ENCODE measurements at places on chromosomes 16 and 17. TPM values are rescaled to one million over a fixed set of nuclear protein-coding genes. Genes with fewer than 3 reads are reported as not detected.

- no peaks in the 10 kb centered on the region for H3K27me3 ChIP-seq
- H3K27ac ChIP-seq = no peak overlapping the region
- no peaks in the 10 kb centered on the region for H3K36me3 ChIP-seq
Measured at GRCh38 chr16:1903220-1903574, 15.0 kb downstream of the HS3ST6 start.

TEX14 gene
- 0.10 TPM for total RNA-seq

GRCh38 chr16:78045865-78046581 lies 23.7 kb downstream of the CLEC3A start:
- H3K27me3 ChIP-seq = peaks cover 2% of the 10 kb centered on the region
- H3K36me3 ChIP-seq = no peaks in the 10 kb centered on the region
- no peak overlapping the region for H3K4me3 ChIP-seq
- H3K4me1 ChIP-seq = no peaks in the 10 kb centered on the region

DNA sequence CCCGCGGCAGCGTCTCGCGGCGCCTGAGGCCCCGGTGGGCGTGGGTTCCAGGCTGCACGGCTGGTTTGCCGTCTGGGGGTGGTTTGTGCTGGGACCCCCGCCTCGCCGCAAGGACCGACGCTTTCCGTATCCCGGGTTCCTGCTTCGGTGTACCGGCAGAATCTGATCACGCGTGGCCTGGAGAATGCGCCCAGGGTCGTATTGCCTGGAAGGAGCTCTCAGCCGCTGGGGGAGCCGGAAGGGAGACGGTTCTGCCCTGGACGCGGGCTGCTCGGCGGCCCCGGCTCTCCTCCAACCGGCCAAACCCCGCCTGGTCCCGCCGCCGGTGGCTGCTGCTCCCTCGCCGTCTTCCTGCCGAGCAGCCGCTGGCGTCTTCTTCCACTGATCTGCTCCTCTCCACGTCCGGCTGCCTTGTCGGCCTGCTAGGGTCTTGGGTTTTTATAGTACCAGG lies 39.8 kb downstream of the ZNF778 start:
- no peak overlapping the region for H3K27ac ChIP-seq
- DNase-seq = peak; percentile 33
- H3K36me3 ChIP-seq = no peaks in the 10 kb centered on the region
- H3K27me3 ChIP-seq = peaks cover 21% of the 10 kb centered on the region
- H3K4me3 ChIP-seq = peak overlapping the region; percentile 58
- peaks cover 23% of the 10 kb centered on the region for H3K4me1 ChIP-seq

GRCh38 chr17:68954146-68954896 lies 871 bp downstream of the ABCA8 start:
- DNase-seq = no peak
- H3K27me3 ChIP-seq = no peaks in the 10 kb centered on the region
- H3K36me3 ChIP-seq = no peaks in the 10 kb centered on the region
- no peak overlapping the region for H3K27ac ChIP-seq

HBQ1 gene
- total RNA-seq = not detected

- H3K27ac ChIP-seq = no peak overlapping the region
- no peaks in the 10 kb centered on the region for H3K36me3 ChIP-seq
Measured at GRCh38 chr17:15284107-15284506, 19.0 kb upstream of the PMP22 start.

GRCh38 chr17:3848229-3848835 lies 2.3 kb upstream of the NCBP3 start:
- H3K36me3 ChIP-seq = peaks cover 11% of the 10 kb centered on the region
- no peak overlapping the region for H3K27ac ChIP-seq
- peaks cover 14% of the 10 kb centered on the region for H3K27me3 ChIP-seq
- peaks cover 30% of the 10 kb centered on the region for H3K4me1 ChIP-seq
- DNase-seq = no peak

GRCh38 chr17:81153340-81153803 lies 11.9 kb upstream of the PVALEF start:
- no peak for DNase-seq
- H3K27me3 ChIP-seq = no peaks in the 10 kb centered on the region
- no peaks in the 10 kb centered on the region for H3K4me1 ChIP-seq
- H3K36me3 ChIP-seq = no peaks in the 10 kb centered on the region
- H3K4me3 ChIP-seq = no peak overlapping the region

GRCh38 chr16:88596483-88596882 lies 26.3 kb downstream of the ZC3H18 start:
- H3K4me1 ChIP-seq = peaks cover 2% of the 10 kb centered on the region
- H3K27me3 ChIP-seq = no peaks in the 10 kb centered on the region
- H3K27ac ChIP-seq = no peak overlapping the region
- peaks cover 44% of the 10 kb centered on the region for H3K36me3 ChIP-seq
- H3K4me3 ChIP-seq = no peak overlapping the region
- DNase-seq = no peak

ATF7IP2 gene
- 31.3 TPM for total RNA-seq

CLEC18C gene
- 1.1 TPM for total RNA-seq

DNA sequence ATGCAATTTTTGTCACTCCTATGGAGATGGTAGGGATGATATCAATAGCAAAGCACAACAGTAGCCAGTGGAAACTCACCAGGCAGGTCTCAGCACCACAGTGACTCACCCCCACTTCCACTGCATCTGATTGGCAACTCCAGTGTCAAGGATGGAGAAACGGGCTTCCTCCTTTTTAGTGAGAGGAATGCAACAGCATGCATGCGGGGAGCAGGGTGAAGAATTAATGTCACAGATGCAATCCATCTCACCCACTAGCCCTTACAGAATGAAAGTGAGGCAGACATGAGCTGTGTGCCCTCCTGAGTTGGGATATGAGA lies 467.0 kb upstream of the C16orf82 start:
- peaks cover 30% of the 10 kb centered on the region for H3K36me3 ChIP-seq
- peak overlapping the region; percentile 90 for H3K27ac ChIP-seq
- no peak overlapping the region for H3K4me3 ChIP-seq
- no peaks in the 10 kb centered on the region for H3K27me3 ChIP-seq
- peak; percentile 33 for DNase-seq

DNA sequence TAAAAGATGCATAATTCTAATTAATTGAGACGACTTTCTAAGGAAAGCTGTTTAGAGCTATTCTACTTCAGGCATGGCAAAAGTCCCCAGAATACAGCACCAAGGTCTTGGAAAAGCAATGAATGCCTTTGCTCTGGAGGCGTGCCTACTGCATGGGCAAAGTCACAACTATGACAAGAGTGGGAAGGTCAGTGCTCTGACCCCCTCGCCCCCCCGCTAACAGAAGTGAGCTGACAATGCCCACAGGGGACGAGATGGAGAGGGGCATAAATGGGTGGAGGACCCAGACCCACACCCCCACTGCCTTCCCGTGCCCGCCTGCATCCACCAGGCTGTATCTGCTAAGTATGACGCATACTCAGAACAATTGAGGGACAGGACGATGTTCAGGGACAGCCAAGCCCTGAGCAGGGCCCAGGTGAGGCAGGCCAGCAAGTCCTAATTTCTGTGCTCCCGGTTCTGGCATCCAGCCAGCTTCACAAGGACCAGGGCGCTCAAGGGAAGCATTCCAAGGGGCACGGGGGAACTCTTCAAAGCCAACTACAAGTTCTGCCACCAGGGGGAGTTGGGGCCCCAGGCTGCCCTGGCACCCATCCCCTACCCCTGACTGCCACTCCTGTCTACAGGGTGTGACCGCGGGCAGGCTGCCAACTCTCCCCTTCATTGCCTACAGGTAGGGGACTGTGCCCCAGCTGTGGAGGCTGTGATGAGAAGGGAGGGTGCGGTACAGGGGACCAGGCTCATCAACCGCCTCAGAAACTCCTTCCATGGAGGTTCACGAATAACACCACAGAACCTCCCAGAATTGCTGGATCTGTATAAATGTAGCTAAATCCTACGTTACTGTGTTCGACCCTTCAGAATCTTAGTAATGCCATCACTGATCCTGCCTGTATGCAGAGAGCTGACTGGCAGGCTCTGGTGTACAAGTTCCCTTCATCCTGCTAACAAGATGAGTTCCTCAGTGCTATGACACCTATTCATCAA lies 20.8 kb downstream of the NPRL3 start:
- no peaks in the 10 kb centered on the region for H3K4me1 ChIP-seq
- no peaks in the 10 kb centered on the region for H3K27me3 ChIP-seq
- peaks cover 13% of the 10 kb centered on the region for H3K36me3 ChIP-seq
- no peak overlapping the region for H3K27ac ChIP-seq
- H3K4me3 ChIP-seq = no peak overlapping the region
- peak; percentile 74 for DNase-seq

Measured in activated CD8-positive, alpha-beta T cell treated with anti-CD3 and anti-CD28 coated beads, Interleukin-2, amount 10 ng/mL, durations not matched to agents 7 days and 5 days (primary cell).